Stimulated activated CD8-positive, alpha-beta memory T cell treated with anti-CD3 and anti-CD28 coated beads, Interleukin-7, amount 100 ng/mL, for 1 hour (primary cell): ENCODE measurements at places on chromosomes 2 and 18.

DNA sequence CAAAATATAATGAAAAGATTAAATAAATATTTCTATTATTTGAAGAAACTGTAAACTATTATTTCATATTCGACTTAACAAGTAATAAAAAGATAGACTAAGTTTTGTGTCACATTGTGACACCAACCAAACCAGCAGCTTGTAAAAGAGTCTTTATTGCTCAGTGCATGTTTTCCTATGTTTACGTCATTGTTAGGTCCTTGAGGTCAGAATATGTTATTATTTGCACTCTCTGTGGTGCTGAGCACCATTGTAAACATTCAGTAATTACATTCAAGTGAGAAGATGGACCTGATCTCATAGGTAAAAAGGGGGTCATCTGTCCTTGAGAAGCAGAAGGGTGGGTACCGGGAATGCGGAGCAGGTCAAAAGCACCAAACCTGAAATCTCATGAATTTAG is 1999.1 kb upstream of the CELF4 start:
- DNase-seq: no peak

- no peak for DNase-seq
Observed at GRCh38 chr2:231532756-231533035, 2.5 kb upstream of the NMUR1 start.

DNA sequence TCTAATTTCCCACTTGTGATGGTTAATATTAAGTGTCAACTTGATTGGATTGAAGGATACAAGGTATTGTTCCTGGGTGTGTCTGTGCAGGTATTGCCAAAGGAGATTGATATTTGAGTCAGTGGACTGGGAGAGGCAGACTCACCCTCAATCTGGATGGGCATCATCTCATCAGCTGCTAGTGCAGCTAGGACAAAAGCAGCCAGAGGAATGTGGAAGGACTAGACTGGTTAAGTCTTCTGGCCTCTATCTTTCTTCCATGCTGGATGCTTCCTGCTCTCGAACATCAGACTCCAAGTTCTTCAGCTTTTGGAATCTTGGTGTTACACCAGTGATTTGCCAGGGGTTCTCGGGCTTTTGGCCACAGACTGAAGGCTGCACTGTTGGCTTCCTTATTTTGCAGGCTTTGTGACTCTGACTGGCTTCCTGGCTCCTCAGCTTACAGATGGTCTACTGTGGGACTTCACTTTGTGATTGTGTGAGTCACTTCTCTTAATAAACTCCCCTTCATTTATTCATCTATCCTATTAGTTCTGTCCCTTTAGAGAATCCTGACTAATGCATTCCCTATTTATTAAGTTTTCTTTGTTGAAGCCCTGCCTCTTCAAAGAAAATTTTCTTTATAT is 1087.5 kb upstream of the NXPH2 start:
- DNase-seq: no peak

- no peak for DNase-seq
Observed at GRCh38 chr2:67142071-67142470, 255.1 kb upstream of the ETAA1 start.

DNA sequence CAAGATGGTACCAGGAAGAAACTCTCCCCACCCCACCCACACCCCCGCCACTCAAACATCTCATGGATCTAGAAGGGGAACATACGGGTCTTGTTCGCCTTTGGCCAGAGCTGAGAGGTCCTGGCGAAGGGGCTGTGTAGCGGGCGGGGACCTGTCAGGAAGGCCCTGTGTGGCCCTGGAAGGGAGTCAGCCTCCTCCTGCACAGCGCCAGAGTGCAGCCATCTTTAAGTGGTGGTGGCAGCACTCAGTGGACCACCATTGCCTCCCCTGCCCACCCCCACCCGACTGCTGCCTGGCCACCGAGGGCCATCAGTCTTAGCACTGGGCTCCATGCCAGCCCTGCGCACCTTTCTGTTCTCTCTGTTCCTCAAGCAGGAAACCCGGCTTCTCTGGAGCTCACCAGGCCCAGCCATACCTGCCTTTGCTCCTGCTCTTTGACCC is 11.6 kb upstream of the FAHD2A start:
- no peak for DNase-seq

GRCh38 chr18:46046126-46046525 is 25.9 kb downstream of the PSTPIP2 start:
- no peak for DNase-seq

- no peak for DNase-seq
Observed at GRCh38 chr2:176427549-176427948, 158.3 kb downstream of the MTX2 start.

GRCh38 chr2:72988726-72989273 is 71.5 kb downstream of the EMX1 start:
- DNase-seq: no peak

- no peak for DNase-seq
Observed at GRCh38 chr2:60641811-60642788, 88.6 kb upstream of the BCL11A start.

DNA sequence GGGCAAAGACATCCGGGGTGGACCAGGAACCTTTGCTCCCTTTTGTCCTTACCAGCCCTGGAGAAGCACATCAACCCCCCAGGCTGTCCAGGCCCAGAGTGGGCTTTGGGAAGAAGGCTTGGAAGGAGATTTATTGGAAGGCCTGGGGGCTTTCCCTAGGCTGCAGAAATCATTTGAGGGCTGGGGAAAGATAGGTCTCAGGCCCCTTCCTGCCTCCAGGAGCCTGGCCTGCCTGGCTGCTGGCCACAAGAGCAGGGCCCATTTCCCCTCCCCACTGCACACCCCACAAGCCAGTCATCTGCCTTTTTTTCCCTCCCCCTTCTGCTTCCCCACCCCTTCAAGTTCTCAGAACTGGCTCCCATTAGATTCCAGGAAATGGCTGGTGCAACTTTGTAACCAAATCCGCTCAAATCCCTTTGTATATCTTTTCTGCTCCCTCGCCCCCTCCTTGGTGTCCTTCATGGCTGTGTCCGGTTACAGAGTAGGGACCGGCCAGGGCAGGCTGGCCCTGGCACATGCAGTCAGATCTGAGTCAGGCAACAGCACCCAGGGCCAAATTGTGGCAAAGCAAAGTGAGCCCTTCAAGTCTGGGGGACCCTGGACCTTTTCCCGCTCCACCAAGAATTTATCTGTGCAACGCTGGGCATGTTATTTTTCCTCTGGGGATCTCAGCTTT is 20.8 kb upstream of the TNP1 start:
- no peak for DNase-seq

DNA sequence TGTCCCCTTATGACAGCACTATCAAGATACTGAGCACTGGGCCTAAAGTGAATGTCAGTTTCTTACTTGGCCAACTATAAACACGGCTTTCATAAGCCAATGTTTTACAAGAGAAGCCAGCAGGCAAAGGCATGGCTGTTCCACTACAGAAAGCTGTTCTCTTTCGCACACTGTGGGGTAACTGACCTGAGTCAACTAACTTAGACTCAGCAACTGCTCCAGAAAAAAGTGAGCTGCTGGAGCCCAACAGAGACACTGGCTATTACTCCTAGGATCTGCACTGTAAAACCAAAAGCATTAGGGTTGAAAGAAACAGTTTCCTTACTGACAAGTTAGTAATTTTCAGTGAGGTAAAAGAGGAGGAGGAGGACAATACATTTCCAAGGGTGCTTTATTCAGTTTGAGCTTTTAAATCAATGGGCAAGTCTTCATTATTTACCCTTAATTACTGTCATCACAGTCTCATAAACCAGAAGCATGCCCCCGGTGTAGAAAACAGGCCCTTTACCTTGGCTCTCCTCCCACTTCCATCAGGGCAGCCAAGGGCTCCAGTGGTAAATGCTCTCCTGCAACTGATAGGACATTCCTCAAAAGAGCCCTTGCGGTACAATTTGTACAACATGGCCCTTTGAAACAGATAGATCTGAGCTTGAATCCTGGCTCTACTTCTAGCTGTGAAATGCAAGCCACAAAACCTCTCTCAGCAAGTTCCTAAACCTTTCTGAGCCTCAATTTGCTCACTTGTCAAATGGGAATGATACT is 275.7 kb downstream of the PDE11A start:
- DNase-seq: no peak

DNA sequence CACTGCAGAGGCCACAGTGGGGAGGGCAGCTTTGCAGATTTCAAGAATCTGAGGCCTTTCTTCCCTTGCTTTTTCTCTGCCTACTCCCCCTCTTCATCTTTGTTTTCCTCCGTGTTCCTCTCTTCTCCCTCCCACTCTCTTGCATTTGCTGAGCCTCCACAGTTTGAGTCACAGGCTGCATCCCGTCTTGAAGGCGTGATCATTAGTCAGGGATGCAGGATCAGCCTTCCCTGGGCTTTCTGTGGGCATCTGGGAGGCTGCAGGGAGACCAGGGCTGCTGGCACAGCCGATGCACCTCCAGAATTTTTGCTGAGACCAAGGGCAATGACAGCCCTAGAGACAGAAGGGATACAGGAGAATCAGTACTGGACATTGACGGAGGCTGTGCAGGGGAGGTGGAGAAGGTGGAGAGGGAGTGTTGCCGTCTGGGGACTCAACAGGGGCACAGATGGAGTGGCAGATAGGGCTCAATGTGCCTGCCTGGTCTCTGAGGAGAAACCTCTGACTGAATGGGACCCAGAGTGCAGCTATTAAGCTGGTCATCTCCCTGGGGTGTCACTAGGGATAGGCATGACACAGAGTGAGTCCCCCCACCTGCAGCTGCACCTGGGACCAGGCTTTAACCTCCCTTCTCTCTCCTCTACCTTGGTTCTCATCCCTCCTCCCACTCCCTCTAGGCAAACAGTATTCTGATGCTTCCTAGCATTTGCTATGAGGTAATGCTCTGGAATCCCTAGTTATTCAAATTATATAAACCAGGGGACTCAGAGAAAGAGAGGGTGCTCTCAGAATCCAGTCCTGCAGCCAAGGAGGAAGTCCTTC is 29.0 kb upstream of the DNAJC27 start:
- no peak for DNase-seq

DNA sequence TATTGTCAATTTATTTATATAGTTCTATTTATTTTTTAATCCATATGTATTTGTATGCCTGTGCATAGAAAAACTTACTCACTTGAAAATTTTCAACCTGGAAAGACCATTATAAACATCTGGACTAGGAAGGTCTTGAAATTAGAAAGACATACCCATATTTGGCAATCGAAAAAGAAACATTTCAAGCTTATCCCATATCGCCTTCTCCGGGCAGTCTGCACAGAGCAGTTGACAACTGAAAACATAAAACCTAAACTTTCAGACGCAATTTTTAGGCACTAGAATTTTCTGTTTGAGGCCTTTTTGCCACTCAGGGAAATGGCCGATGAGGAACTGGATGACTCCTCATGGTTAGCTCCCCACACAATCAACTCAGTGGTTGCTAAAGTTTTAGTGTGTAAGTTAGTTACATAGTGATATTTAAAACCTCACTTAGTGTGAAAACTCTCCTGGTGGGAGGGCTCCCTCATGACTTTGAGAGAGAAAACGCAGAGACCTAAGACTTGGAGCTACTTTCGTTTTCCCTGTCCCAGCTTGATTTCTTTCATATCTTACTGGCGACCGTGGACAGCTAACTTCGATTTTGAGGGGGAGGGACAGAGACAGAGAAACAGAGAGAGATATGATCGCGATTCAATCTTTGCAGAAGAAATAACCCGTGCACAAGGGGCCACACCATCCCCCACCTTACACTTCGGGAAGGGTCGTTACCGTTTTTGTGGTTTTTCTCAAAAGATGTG is 3.2 kb upstream of the HOXD12 start:
- no peak for DNase-seq

DNA sequence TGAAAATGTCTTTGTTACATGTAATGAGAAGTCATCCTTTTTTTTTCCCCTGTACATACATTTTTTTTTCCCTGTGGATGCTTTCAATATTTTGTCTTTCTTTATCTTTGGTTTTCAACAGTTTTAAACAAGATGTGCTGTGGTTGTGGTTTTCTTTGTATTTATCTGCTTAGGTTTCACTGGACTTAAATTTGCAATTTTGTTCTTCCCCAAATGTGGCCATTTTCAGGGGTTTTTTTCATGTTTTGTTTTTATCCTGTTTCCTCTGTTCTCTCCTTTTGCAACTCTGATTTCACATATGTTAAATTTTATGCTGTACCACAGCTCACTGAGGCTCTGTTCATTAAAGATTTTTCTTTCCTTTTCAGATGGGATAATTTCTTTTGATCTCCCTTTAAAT is 41.7 kb downstream of the GALNT1 start:
- no peak for DNase-seq

GRCh38 chr2:127638361-127639110 is 7.4 kb upstream of the GPR17 start:
- DNase-seq: no peak

GRCh38 chr2:134217351-134217750 is 36.5 kb upstream of the MGAT5 start:
- no peak for DNase-seq

GRCh38 chr2:239227661-239228371 is 173.0 kb downstream of the HDAC4 start:
- no peak for DNase-seq

GRCh38 chr2:208042041-208042440 is 16.7 kb upstream of the PLEKHM3 start:
- no peak for DNase-seq

DNA sequence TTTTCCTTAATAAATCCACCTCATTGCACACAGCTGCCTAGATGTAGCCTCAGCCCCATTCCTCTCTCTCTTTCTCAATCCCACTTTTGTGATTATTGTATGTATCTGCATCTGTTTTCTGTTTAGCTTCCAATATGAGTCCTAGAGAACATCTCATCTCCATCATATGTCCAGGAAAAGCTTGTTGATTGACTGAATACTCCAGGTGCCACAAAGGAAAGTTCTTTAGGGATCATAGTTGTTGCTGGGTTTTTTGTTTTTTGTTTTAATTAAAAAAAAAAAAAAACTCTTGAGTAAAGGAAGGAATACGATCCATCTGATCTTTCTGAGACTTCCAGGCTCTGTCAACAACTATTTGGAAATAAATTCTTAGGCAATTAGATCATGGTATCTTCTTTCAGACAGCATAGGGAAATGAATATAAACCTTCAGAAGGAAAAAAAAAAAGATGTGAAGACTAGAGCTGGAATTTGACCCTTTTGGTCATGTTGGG is 42.5 kb downstream of the KIAA2012 start:
- no peak for DNase-seq

- no peak for DNase-seq
Observed at GRCh38 chr2:234467289-234467688, 29.6 kb downstream of the ARL4C start.

GRCh38 chr2:33130054-33130447 is 183.3 kb downstream of the LTBP1 start:
- no peak for DNase-seq

DNA sequence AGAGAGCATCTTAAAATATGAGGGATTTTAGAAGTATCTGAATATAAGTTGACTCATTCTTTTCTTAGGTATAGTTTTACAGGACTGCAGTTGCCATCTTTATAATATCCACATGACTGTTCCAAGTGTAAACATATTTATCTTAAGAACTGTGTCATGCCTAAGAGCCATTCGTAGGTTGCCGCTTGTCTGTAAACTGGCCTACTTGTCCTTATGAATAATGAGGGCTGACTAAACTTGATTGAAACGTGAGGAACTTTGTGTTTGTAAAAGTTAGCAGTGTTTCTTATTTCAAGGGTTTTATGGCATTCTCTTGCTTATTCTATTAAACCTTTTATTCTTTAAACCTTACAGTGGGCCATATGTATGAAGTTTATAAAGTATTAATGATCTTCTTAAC is 99.6 kb downstream of the MAP3K20 start:
- DNase-seq: no peak
